ENCODE measurements at places on chromosomes 3 and 15. TPM values are rescaled to one million over a fixed set of nuclear protein-coding genes. Genes with fewer than 3 reads are reported as not detected.
A peak's percentile ranks its signal among the peaks of the same experiment; 100 is the strongest.

- no peak overlapping the region for H3K4me3 ChIP-seq
- no peaks in the 10 kb centered on the region for H3K36me3 ChIP-seq
- DNase-seq: no peak
- H3K4me1 ChIP-seq: no peaks in the 10 kb centered on the region
- no peaks in the 10 kb centered on the region for H3K27me3 ChIP-seq
Measured at GRCh38 chr3:137121704-137122314, 164.0 kb downstream of the IL20RB start.

- DNase-seq: no peak
- no peaks in the 10 kb centered on the region for H3K36me3 ChIP-seq
- H3K4me1 ChIP-seq: no peaks in the 10 kb centered on the region
- H3K4me3 ChIP-seq: no peak overlapping the region
- no peak overlapping the region for H3K27ac ChIP-seq
Measured at GRCh38 chr15:76945494-76946093, 14.0 kb downstream of the RCN2 start.

DNA sequence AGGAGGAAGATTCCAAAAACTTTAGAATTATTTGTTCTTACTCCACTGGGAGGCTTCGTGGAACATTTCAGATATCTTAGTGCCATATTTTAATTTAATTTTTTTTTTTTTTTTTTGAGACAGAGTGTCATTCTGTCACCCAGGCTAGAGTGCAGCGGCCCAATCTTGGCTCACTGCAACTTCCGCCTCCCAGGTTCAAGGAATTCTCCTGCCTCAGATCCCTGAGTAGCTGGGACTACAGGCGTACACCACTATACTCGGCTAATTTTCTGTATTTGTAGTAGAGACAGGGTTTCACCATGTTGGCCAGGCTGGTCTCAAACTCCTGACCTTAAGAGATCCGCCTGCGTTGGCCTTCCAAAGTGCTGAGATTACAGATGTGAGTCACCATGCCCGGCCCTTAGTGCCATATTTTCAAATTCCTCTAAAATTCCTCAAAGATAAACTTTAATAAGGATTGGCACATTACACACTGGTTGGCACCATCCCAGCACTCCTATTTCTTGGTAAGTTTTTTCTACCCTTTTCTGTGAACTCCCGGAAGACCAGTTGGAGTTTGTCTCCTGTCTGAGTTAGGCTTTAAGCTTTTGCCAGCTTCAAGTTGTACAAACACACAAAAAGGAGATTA lies 693.7 kb downstream of the MCTP2 start:
- no peaks in the 10 kb centered on the region for H3K27me3 ChIP-seq
- H3K27ac ChIP-seq: no peak overlapping the region
- DNase-seq: no peak
- H3K36me3 ChIP-seq: no peaks in the 10 kb centered on the region
- H3K4me1 ChIP-seq: no peaks in the 10 kb centered on the region

DNA sequence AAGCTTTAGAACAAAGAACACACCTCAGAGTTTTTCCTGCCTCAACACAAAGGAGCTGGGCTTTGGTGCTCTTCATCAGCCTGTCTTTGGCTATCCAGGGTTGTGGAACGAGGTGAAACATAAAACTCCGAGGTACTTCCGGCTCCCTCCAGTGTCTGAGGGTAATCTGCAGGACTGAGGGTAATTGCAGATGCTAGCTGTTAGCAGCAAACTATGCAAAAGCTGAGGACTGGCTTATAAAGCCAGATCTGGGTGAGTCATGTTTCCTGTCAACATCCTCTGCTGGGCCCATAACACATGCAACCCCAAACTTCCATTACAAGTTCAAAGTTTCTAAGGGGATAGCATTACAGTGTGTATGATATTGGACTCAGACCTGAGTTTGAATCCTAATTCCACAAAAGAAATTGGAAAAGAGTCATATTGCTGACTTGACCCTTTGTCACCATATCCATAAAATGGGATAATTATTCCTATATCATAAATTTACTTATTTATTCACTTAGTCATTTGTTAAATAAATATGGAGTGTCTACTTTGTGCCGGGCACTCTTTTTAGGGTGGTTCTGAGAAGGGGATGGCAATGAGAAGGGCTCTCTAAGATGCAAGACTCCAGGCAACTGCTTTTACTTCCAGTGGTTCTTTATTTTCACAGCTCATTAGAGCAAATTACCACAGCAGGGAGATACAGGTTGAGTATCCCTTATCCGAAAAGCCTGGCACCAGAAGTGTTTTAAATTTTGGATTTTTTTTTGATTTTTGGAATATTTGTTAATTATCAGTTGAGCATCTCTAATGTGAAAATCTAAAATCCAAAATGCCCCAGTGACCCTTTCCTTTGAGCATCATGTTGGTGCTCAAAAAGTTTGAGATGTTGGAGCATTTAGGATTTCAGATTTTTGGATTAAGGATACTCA lies 9.5 kb upstream of the TRIM69 start:
- no peaks in the 10 kb centered on the region for H3K27me3 ChIP-seq
- no peak overlapping the region for H3K4me3 ChIP-seq
- DNase-seq: no peak
- peak overlapping the region; percentile 97 for H3K27ac ChIP-seq
- H3K36me3 ChIP-seq: no peaks in the 10 kb centered on the region
- peaks cover 24% of the 10 kb centered on the region for H3K4me1 ChIP-seq

- H3K4me3 ChIP-seq: no peak overlapping the region
- DNase-seq: no peak
- no peaks in the 10 kb centered on the region for H3K36me3 ChIP-seq
- no peaks in the 10 kb centered on the region for H3K27me3 ChIP-seq
- no peak overlapping the region for H3K27ac ChIP-seq
Measured at GRCh38 chr15:74396146-74396438, 28.6 kb upstream of the CYP11A1 start.

GRCh38 chr3:195170496-195170895 lies 100.5 kb downstream of the XXYLT1 start:
- H3K4me1 ChIP-seq: peaks cover 18% of the 10 kb centered on the region
- H3K4me3 ChIP-seq: no peak overlapping the region
- no peak for DNase-seq
- H3K27ac ChIP-seq: peak overlapping the region; percentile 76
- H3K36me3 ChIP-seq: no peaks in the 10 kb centered on the region
- no peaks in the 10 kb centered on the region for H3K27me3 ChIP-seq

The ALCAM gene
- total RNA-seq: 3.5 TPM

The MYL3 gene
- total RNA-seq: 480 TPM

The BFSP2 gene
- total RNA-seq: not detected

Data from gastrocnemius medialis (tissue), 4 donors.